ENCODE measurements at places on chromosomes 2 and 18.

DNA sequence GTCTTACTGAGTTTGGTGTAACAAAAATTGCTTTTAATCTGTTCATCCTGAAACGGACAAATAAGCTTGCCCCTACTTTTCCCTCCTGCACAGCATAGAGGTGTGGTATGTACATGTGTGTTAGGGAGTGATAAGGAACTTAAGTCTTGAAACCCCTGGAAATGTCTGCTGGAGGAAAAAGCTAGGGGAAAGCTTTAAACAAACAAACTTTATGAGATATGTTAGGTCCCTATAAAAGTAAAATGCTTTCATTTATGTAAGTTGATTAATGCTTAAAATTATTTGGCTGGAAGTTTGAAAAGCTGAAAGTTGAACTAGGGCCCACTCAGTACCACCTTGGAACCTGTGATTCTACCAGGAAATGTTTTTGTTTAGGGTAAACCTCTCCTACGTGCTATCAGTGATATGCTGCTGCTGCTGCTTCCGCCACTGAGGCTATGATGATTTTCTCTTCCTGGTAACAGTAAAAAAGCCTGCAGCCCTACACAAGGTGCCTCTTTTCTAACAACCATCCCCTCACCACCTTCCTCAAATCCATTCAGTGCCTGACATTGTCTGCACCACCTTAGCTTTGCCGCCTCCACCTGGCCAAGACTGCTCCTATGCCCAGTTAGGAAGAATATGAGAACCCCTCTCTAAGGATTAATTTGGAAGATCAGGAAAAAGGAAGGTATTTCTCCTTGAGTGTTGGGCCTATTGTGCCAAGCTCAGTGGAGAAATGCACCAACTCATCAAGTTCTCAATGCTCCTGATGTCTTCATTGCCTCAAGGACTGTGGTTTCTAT lies 2.5 kb upstream of the YES1 start:
- no peak for DNase-seq

DNA sequence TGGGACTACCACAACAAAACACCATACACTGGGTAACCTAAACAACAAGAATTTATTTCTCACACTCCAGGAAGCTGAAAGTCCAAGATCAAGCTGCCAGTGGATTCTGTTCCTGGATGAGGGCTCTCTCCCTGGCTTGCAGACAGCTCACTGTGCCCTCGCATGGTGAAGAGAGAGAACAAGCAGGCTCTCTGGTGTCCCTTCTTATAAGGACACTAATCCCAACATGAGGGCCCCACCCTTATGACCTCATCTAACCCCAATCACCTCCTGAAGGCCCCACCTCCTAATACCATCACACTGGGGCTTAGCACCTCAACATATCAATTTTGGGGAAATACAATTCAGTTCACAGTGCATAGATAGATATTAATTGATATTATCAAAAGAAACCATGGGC lies 83.5 kb downstream of the BIN1 start:
- no peak for DNase-seq

DNA sequence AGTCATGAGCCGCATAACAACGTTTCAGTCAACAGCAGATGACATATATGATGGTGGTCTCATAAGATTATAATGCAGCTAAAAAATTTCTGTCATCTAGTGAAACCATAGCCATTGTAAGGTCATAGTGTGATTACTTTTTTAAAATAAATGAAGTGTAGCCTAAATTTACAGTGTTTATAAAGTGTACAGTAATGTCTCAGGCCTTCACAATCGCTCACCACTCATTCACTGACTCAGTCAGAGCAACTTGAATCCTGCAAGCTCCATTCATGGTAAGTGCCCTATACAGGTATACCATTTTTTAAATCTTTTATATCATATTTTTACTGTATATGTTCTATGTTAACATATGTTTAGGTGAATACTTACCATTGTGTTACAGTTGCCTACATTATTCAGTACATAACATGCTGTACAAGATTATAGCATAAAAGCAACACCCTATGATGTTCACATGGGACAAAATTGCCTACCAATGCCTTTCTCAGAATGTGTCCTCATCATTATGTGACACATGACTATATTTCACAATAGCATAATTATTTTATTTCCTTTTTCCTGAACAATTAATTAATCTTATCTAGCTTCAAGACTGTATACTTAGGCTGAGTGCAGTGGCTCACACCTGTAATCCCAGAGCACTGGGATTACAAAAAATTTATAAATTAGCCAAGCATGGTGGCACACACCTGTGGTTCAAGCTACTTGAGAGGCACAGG lies 1115.9 kb upstream of the ZEB2 start:
- DNase-seq, result no peak

GRCh38 chr2:133571249-133571648 lies 3.0 kb upstream of the NCKAP5 start:
- no peak for DNase-seq

GRCh38 chr2:69214898-69215297 lies 172.1 kb downstream of the GFPT1 start:
- no peak for DNase-seq

DNA sequence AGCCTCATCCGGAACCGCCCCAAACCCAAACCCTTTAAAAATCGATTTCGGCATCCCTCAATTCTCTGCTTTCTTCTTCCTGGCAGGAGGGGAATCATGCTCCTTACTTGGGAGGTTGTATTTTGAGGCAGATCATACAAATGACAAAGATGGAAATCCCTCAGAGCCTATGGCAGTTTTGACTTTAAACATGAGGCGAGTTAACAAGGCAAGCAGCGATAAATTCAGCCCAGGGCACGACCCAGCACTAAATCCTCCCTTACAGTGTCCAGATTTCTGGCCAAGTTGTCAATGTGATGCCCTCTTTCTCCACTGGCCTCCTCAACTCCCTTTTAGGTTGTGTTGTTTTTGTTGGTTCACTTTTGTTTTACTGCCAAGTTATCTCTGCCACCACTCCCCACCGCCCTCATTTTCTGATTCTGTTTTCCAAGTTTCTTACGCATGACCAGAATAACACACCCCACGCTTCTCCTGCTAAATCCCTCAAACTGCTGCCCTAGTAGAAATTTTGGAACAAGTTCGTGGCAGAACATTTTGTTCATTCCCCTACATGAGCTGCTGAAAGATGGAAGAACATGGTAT lies 68.3 kb downstream of the CTAGE1 start:
- no peak for DNase-seq

DNA sequence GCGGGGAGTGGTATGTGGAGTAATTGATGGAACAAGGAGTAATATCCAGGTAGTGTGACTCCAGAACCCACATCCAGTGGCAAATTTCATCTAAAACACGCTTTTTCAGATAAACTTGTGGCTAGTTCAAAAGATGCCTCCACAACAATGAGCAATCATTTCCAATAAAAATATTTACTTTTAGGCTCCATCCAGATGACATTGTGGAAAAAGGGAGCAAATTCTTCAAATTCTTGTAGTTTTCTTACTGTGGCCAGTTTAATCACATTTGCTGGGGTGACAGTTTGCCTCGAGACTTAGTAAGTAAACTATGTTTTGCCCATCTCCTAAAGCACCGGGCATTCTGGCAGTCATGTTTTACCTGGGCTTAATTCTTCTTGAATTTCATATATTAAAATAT lies 243.6 kb downstream of the IRS1 start:
- no peak for DNase-seq

- no peak for DNase-seq
Measured at GRCh38 chr2:67295851-67296250, 101.3 kb upstream of the ETAA1 start.

DNA sequence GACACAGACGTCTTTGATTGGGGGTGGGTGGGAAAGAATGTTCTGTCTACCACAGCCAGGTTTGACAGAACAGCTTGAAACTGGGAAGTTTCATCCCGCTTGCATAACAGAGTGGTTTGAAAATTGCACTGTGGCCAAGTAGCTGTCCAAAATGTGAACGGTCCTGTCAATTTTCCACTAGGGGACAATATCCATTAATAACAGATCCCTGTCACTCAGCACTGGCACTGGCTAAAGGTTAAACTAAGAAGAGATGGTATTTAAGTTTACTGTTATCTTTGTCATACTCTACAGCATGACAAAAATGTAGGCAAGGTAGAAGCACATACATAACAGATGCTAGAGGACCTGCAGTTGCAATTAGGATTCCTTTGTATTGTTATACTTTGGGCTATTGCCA lies 55.6 kb upstream of the ACMSD start:
- peak; percentile 7 for DNase-seq

GRCh38 chr2:225768741-225769140 lies 369.2 kb downstream of the NYAP2 start:
- no peak for DNase-seq

All from CD4-positive, alpha-beta T cell treated with Interleukin-1 beta for 1 hour (primary cell).